ENCODE measurements at places on chromosomes 4 and X.

GRCh38 chrX:145213504-145213903, 33.8 kb upstream of the SPANXN1 start:
- DNase-seq = no peak

- DNase-seq = no peak
Measured at GRCh38 chr4:165872461-165873297, at the start of gene TLL1. TLL1 (plus strand) TSS chr4:165873237; CDS start chr4:165873905, 668 bp downstream.

GRCh38 chrX:53048169-53049126, at the start of gene GPR173:
GPR173 (plus strand) TSS chrX:53048789; CDS start chrX:53076622, 27,833 bp downstream.
- no peak for DNase-seq

GRCh38 chrX:37746951-37747350, 32.9 kb upstream of the CYBB start:
- no peak for DNase-seq

- DNase-seq = no peak
Measured at GRCh38 chr4:91243132-91243531, 1060.6 kb upstream of the GRID2 start.

GRCh38 chr4:101682946-101683345, 107.6 kb upstream of the BANK1 start:
- no peak for DNase-seq

DNA sequence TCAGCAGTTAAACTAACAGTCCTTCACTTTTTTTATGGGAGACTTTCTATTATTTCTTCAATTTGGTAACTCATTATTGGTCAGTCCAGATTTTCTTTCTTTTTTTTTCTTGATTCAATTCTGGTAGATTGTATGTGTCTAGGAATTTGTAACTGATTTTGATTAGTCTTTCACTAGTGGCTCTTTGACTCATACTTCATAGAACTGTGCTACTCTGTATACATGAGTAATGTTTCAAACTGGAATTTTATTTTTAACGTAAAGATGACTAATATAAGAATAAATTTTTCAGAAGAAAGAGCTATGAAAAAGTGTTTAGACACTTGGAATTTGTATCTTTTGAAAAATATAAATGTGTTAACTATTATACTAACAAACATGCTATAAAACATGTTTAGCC, 813.0 kb downstream of the TRAM1L1 start:
- DNase-seq = no peak

GRCh38 chr4:79585834-79586233, 177.8 kb upstream of the GK2 start:
- DNase-seq = no peak

DNA sequence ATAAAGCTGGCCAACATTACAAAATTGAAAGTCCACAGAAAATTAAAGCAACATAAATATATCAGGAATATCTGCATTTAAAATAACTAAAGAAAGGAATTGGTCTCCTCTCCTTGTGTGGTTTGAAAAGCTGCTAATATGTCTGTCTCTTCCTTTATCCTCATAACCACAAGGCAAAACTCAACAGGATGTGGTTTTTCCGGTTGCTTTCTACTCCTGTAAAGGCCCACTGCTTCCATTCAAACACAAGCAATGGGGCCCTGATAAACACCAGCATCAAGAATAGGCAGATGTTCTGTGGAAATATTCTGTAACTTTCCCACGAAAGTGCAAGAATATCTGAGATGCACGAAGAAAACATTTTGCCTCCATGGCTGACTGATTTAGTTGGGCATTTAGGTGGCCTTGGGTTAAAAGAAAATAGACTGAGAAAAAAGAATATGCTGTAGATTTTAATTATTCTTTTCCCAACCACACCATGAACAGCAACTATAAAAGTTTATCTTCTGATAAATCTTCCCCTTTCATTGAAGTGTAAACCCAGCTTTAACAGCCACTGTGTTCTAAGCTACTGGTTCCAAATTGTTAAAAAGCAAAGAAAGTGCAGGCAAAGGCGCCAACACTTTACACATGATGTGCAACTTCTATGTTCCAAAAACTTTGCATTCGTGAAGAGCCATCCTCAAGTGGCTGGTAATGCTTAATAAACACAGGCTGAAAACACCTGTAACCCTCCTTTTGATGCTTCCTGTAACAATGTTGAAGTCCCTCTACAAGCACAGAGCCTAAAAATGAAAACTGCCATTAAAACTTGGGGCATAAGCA, 50.5 kb upstream of the NDST3 start:
- no peak for DNase-seq

- no peak for DNase-seq
Measured at GRCh38 chr4:141180991-141181761, 39.5 kb upstream of the ZNF330 start.

DNA sequence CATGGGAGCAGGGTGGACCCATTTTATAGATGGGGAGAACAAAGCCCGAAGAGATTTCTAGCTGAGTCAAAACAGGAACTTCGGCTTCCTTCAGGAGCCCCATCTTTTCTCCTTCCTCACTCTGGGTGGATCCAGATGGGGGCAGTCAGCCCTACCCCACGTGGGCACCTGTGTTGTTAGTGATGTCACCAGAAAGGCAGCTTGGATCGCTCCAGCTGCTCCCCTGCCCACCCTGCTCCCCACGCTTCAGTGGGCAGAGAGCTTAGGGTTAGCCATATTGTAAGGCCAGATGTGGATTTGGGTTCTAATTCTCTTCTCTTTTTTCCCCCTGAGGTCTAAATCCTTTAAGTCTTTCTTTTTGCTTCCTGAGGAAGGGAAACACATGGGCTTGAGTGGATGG, 132.3 kb upstream of the PJA1 start:
- no peak for DNase-seq

GRCh38 chr4:1369091-1369450, 22.1 kb downstream of the UVSSA start:
- no peak for DNase-seq

DNA sequence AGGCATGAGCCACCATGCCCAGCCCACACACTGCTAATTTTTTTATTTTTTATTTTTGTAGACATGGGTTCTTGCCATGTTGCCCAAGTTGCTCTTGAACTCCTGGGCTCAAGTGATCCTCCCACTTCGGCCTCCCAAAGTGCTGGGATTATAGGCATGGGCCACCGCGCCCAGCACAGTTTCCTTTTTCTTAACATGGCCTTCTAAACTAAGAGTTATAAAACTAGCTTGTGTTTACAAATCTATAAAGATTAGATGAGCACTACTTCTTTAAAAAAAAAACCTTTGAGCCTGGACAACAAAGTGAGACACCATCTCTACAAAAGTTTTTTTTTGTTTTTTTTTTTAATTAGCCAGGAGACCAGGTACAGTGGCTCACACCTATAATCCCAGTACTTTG, 10.7 kb downstream of the GRSF1 start:
- no peak for DNase-seq

DNA sequence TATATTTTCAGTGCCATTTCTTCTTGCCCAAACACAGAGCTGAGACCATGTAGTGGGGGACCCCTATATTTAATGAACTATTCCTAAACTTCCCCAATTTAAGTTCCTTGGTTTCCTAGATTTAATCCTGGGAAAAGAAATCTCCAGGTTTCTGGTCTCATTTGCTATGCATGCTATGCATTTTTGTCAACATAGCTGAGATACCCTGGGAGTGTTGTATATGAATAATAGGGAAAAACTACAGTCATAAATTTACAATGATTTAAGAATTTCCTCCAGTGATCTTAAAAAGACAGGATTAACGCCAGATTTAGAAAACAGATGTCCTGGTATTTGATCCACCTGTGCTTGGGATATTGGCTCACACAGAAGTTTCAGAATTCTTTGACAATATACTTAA, 136.8 kb upstream of the RAPGEF2 start:
- DNase-seq = no peak

DNA sequence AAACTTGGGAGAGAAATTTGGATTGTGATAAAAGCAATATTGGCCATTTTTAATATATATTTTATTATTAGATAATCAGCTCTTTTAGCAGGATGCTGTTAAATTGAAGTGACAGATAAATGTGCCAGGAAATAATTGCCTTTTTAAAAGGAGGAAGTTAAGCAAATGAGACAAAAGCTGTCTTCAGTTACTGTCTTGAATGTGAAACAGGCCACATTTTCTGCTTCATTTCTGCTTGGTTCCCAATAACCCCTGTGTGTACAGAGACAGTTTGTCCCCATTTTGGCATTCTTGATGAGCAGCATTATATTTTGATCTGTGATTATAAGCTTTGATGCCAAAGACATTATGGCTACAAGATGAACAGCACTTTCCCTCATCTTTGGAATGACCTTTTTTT, 953 bp downstream of the EPGN start:
- DNase-seq = no peak
